ENCODE measurements at places on chromosomes 6 and 20.
A peak's percentile ranks its signal among the peaks of the same experiment; 100 is the strongest.

DNA sequence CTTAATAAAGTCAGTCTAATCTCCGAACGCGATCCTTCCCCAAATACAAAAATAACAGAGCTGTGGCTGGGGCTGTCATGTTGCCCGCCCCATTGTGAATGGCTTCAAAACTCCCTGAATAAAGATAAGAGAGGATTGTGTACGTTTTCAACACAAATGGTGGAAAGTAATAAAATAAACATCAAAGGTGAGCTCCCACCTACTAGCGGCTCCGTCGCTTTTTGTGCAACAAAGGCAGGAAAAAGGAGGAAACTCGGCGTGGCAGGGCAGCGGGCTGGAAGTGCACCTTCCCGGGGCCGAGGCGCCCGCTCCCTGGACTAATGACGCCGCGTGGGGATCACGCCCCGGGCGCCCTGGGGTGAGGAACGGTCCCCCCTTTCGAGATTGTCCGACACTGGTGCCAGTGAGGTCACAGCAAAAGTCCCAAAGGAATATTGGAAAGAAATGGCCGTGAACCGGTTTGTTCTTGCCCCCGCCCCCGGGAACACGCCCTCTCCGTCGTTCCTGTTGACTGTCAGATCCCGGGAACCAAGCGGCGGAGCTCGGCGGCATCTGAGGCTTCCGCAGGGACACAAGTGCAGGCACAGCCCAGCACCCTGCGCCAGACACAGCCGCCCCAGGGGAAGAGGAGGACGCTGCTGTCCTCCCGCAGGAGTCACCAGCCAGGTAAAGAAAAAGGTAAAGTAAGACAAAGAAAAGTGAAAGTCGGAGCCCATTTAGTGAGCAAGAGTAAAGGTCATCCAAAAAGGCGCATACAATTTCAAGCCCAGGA lies 1.1 kb upstream of the FOXQ1 start:
- DNase-seq, result no peak

GRCh38 chr20:39358052-39358451 lies 395.9 kb downstream of the DHX35 start:
- DNase-seq, result no peak

GRCh38 chr6:118179048-118179447 lies 272.0 kb downstream of the SLC35F1 start:
- no peak for DNase-seq

- no peak for DNase-seq
Observed at GRCh38 chr6:21769405-21769861, 175.9 kb downstream of the SOX4 start.

- DNase-seq, result no peak
Observed at GRCh38 chr20:46004889-46005473, 3.7 kb upstream of the MMP9 start.

DNA sequence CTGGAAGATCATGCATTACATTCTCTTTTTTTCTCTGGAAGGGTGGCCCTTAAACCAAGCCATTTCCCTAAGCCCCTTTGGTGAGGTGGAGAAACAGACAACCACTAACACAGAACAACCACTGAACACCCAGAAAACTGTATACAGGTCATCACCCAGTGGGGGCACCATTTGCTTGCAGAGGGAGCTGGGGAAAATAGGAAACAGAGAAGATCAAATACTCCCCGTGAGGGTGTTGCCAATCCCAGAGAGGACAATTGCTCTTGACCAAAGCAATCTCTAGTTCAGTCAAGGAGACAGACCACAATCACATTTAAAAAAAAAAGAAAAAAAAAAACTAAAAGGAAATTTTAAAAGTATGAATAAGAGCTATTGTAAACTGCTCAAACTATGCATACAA lies 865 bp upstream of the DAAM2 start:
- DNase-seq, result no peak

DNA sequence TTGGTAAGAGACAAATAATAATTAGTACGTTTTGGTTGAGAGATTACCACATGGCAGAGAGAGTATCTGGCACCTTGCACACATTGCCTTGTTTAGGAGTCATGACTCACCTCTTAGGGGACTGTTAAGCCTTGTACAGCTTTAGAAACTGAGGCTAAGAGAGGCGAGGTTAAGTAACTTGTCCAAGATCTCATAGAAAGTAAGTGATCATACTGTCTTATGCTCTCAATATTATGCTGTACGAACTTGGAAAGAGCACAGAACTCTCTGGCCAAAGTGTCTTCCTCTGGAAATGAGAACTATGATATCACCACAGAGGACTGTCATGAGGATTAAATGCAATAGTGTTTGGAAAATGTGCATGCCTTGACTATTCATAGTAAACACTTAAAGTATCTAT lies 249.0 kb downstream of the UTRN start:
- DNase-seq, result no peak

- DNase-seq, result no peak
Observed at GRCh38 chr20:59178983-59179595, 15.5 kb downstream of the ZNF831 start.

- no peak for DNase-seq
Observed at GRCh38 chr6:91330896-91331295, 744.0 kb upstream of the MAP3K7 start.

GRCh38 chr6:170167657-170168159 lies 123.2 kb downstream of the DLL1 start:
- no peak for DNase-seq

DNA sequence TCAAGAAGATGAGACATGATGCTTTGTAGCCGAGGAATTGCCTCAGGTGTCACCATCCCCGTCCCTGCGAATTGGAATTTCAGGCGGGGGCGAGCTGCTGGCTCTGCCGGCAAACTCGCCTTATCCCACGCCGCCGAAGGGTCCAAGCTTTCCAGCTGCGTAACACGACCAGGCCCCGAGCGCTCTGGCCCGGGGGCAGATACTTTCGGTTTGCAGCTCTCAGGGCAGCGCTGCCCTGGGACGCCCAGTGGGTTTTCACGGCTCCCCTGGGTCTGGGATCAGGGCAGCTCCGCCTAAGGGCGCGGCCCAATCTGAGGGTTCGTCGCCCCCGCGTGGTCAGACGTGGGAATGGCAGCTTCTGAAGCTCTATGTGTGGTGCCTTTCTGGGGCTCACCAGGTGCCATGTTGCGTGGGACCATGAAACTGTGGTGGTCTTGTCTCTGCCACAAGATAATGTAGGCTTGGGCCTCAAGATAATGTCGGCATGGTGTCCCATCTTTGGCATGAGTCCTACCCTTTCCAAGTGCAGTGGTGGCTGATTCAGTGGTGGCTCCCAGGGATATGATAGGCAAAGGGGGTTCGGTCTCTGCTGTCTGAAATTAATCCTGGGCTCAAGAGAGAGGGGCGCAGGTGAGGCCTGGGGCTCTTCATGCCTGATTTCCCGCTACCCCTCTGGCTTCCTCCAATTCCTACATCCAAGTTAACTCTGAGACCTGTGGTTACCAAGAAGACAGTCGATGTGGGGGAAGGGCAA lies 21.0 kb downstream of the PIGT start:
- DNase-seq, result peak; percentile 91

- DNase-seq, result no peak
Observed at GRCh38 chr6:144901412-144901811, 616.3 kb downstream of the UTRN start.

DNA sequence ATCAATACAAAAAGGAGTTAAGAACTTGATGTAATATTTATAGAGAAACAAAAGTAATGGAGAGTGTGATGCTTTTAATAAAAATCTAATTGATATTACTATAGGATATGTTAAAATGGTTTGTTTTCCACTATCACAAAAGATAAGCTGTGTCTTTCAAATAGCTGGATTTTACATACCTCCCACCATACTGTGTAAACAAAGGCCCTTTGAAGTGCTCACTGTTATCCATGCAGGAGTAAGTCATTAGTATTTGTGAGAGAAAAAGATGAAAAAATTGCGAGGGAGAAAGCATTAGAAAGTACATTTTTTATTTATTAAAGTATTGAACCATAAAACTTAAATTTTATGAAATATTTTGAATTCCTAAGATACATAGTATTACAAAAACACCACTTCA lies 733.0 kb downstream of the GRIK2 start:
- DNase-seq, result no peak

- no peak for DNase-seq
Observed at GRCh38 chr6:43776115-43776798, 6.2 kb downstream of the VEGFA start.
